ENCODE measurements at places on chromosomes 12 and 14.

DNA sequence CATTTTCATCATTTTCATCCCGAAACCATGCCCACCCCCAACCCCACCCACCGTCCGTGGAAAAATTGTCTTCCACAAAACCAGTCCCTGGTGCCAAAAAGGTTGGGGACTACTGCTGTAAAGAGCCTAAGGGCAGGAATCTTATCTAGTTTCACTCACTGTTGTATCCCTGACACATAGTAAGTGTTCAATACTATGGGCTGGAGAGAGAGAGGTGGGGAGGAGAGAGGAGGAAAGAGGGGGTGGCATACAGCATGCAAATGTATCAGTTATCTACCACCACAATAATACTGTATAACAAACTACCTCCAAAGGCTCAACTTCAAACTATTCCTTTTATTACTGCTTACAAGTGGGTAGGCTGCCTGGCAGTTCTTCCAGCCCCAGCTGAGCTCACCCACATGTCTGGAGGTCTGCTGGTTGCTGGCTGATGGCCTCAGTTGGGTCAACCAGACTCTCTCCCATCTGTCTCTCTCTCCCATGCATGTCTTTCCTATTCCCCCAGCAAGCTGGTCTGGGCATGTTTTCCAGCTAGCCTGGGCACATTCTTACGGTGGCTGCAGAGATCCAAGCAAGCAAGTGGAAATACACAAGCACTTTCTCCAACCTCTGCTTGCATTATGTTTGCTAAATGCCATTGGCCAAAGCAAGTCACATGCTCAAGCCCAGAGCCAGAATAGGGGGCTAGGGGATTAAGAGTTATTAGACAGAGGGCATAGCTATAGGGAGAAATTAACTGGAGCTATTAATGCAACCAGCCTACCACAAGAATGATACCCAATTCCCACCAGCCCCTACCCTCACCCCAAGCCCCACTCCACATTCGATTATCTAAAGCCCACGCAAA is 31.6 kb upstream of the FICD start:
- no peak for DNase-seq

GRCh38 chr14:35963209-35963608 is 137.1 kb downstream of the BRMS1L start:
- DNase-seq, result no peak

- peak; percentile 16 for DNase-seq
Measured at GRCh38 chr12:26244503-26244902, 49.1 kb downstream of the SSPN start.

DNA sequence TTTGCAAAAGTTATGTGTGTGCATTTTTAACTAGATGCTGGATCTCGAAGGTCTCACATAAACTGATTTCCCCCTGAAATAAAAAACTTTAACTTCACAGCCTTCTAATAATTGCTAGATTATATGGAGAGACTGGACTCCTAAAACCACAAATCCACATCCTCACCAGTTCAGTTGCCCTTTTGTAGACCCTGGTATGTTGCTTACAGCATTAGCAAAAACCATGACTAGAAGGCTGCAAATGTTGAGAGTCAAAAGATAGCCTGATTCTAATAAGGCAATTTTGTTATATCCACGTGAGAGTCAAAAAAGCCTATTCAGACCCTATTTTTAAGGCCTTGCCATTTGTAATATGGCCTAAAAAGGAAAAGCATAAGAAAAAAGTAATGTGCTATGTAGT is 37.4 kb downstream of the RASSF8 start:
- DNase-seq, result no peak

GRCh38 chr14:91839749-91840148 is 27.6 kb downstream of the TC2N start:
- no peak for DNase-seq

DNA sequence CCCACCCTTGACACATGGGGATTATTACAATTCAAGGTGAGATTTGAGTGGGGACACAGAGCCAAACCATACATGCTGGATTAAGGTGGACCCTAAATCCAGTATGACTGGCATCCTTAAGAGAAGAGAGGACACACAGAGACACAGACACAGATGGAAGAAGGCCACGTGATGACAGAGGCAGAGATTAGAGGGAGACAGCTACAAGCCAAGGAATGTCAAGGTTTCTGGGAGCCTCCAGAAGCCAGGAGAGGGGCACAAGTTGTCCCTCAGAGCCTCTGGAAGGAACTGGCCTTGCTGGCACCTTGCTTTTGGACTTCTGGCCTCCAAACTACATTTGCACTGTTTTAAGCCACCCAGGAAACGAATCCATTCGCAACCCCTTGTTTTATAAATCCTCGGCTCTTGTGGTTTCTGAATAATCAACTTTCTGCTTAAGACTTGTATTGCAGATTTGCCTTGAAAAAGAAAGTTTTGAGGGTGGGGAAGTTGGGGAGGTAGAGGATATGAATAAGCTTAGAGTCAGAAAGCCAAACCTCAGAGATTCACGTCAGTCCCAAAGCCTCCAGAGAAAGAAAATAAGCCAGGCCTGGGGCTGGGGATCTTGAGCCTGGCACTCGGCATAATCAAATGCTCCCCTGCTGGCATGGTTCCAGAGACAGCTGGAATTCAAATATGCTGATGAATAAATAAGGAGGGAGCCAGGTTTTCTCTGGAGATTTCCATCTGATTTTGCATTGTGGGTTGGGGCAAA is 224.2 kb upstream of the PWP1 start:
- no peak for DNase-seq

DNA sequence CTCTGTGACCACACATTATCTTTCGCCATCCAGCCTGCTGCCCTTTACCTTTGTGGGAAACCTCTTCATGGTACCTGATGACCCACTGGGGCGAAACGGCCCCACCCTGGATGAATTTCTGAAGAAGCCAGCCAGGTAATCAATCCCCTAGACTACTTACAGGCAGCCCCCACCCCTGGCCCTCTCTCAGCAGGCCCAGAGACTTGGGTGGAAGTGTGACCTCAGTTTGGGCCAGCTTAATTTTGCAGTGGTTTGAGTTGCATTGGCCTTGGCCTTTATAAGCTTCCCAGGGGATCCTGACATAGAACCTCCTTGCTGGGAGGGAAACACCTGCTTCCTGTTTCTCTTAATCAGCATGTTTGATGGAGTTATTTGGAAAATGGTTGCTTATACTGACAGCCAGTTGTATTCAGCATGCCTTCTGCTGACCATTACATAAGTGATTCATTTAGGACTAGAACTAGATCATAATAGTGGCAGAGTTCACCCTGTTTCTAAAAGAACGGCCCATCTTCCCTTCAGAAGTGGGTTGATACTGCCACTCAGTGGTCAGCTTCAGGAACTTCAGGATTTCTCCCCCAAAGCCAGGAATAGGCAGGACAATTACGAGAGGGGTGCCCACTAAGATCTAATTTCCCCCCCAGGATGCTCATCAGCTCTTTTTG is 6.1 kb downstream of the SDR39U1 start:
- DNase-seq, result no peak

DNA sequence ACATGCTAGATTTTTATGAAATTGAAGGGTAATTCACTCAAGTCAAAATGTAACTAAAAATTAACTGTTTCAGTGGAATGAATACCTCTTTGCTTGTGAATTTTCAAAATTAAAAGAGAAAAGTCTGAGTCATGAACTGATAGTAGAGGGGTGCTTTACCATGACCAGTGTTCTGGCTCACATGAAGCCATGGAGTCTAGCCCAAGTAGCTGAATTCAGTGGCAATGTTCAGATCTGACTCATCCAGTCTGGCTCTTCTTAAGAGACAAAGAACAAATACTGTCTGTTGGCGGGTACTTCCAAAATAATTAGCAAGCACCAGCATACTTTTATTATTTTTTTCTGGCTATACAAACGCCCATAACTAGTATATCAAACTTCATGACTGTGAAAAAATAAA is 366.3 kb upstream of the GARIN6 start:
- no peak for DNase-seq

DNA sequence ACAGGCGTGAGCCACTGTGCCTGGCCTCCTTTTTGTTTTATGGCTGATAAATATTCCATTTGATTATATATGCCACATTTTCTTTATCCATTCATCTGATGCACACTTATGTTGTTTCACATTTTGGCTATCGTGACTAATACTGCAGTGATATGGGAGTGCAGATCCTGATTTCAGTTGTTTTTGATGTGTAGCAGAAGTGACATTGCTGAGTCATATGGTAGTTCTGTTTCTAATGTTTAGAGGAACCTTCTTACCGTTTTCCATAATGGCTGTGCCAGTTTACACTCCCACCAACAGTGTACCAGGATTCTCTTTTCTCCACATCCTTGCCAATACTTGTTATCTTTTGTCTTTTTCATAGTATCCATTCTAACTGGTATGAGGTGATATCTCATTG is 235.9 kb downstream of the ERC1 start:
- no peak for DNase-seq

DNA sequence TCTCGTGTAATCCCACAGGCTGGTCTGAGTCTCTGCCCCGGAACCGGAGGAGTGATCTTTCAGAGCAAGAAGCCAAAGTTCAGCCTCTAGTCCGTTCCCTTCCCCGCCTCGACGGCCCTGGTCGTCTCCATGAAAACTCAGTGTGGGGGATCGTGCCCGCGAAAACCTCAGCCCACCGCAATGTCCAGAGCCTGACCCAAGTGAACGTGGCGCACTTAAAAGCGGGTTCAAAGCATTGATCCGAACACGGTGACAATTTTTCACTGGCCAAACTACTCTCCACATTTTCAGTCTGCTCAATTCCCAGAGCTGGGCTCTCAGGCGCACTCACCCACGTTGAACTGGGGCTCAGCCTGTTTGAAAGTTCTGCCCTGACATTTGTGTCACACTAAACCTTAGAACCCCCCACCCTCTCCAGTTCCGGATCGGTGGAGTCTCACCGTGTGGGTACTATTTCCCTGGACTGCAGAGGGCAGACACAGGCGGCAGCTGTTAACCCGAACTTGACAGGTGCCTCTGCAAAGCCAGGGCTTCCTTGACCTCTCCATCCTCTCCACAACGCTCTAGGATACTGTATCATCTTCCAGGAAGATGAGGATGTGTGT is 886 bp upstream of the PRICKLE1 start:
- no peak for DNase-seq

- DNase-seq, result no peak
Measured at GRCh38 chr12:97323154-97323553, 139.4 kb upstream of the RMST start.

- no peak for DNase-seq
Measured at GRCh38 chr14:100252684-100253083, 13.7 kb downstream of the YY1 start.

GRCh38 chr12:123741937-123742572 is 20.0 kb upstream of the DNAH10 start:
- no peak for DNase-seq

GRCh38 chr12:18703321-18703720 is 34.5 kb downstream of the PLCZ1 start:
- DNase-seq, result no peak

DNA sequence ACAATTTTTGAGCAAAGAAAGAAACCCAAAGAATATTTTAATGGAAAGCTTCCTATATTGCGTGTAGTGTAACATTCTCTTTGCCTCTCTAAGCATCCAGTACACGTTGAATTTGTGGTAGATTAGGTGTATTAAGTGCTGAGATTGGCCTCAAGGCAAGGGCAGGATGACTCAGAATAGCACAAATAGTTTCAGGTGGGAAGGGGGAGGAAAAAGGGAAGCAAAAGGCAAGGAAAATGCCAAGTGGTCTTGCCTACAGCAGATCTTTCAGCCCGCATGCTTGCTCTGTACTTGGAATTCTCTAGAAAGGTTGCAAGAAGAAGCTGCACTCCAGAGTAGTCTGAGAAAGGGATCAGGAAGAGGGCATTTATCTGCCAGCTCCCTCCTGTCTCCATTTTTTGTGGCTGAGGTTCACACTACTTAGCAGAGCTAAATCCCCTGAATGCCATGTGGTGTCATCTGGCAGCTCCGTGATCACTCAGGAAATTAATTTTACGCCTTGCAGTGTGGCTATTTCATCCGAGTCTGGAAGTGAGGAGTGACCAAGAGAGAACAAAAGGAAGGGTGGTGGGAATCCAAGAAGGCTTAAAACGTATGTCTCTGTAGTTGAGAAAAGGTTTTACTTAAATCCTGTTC is 28.5 kb downstream of the CDKN1B start:
- DNase-seq, result no peak

DNA sequence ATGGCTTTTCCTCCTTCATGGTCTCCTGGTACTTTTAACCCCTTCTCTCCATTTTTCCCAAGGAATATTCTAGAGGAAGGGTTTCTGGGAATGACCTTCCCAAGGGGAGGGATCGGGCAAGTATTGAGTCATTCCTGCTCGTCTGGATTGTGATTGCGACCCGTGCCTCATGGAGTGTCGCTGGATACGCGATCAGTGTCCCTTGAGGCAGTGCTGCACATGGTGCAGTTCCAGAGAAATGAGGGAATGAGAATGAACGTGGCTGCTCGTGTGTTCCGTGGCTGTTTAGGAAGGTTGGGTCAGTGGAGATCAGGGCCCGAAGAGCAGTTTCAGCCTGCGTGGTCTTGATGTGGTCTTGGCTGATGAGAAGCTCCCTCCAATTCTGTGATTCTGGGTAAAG is 234.4 kb downstream of the CACNA1C start:
- DNase-seq, result no peak

DNA sequence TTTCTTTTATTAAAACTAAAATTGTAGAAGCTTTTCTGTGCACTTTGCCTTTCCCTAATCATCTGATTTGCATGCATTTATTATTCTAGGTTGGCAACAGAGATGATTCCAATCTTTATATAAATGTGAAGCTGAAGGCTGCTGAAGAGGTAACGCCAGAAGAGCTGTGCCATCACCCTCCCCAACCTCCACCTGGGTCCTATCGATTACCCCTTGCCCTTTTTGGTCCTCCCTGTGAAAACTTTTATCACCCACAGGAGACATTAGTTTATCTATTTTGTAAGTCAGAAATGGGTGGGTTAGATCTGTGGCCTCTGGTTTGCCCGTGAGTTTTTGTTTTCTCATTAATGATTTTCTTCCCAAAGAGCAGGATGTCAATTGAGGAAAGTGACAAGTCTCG is 22.8 kb downstream of the MTHFD1 start:
- no peak for DNase-seq

GRCh38 chr12:41739066-41739465 is 405.6 kb downstream of the GXYLT1 start:
- DNase-seq, result no peak

GRCh38 chr12:45612044-45612794 is 117.3 kb upstream of the ARID2 start:
- no peak for DNase-seq

- no peak for DNase-seq
Measured at GRCh38 chr14:93023802-93024434, 91.8 kb downstream of the ITPK1 start.

GRCh38 chr12:2970744-2971143 is 11.5 kb downstream of the TEAD4 start:
- DNase-seq, result no peak

DNA sequence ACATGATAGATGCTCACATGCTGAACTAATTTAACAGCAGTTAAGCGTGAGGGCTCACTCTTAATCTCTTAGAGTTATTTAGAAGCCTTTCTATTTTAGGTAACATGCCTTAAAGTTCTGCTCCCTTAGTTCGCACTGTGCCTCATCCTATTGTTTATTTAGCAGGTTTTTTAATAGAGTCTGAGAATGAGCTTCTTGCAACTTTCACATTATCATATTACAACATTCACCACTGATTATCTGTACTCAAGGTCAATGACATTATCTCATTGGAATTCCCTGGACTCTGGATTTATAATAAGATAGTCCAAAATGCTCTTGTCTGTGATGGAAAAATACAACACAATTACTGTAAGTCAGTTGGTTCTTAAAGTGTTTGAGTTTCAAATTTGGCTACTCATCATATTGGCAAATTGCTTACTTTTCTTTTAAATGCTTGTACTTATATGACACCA is 183.6 kb upstream of the SLC38A2 start:
- DNase-seq, result no peak

- no peak for DNase-seq
Measured at GRCh38 chr14:91158091-91158790, 44.4 kb downstream of the DGLUCY start.

- DNase-seq, result no peak
Measured at GRCh38 chr12:1618489-1618888, 10.5 kb upstream of the WNT5B start.

Measured in hippocampal formation (tissue), 2 donors.